ENCODE measurements at places on chromosomes 6 and 20.

DNA sequence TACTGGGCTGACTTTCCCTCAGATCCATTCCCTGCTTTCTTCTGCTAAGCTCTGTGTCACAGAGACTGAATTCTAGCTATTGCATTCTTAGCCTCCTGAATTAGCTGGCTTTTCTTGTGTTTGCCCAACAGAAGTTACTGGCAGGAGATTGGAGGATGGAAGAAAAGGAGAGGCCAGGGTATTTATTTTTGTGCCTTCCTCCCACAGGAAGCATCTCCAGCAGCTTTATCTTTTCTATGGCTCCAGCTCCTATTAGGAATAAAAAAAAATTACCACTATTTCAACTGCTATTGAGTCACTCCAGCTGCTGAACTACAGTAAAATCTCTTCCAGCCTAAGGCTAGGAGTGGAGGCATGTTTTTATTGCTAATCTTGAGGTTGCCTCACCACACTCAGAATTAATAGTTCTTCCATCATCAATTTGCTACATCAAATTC is 492.4 kb downstream of the RFPL4B start:
- DNase-seq = no peak

DNA sequence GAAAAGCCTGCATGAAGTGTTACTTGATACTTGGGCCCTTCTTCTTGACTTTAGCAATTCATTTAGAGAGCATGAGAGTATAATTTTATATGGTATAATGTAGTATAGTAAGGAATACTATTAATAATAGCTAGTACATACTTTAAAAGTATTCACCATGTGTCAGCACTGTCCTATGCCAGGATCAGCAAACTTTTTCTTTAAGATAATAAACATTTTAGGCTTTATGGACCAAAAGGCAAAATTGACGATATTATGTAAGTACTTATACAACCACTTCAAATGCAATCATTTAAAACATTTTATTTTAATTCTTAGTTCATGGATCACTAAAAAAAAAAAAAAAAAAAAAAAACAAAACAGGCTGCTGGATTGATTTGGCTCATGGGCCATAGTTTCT is 163.9 kb downstream of the IBTK start:
- DNase-seq = no peak

- DNase-seq = no peak
These were observed 451.2 kb downstream of the TFAP2B start for GRCh38 chr6:51269876-51270275.

GRCh38 chr6:4781967-4782575 is 5.9 kb downstream of the CDYL start:
- no peak for DNase-seq

- no peak for DNase-seq
These were observed 337.2 kb downstream of the SMOC2 start for GRCh38 chr6:168778201-168778600.

DNA sequence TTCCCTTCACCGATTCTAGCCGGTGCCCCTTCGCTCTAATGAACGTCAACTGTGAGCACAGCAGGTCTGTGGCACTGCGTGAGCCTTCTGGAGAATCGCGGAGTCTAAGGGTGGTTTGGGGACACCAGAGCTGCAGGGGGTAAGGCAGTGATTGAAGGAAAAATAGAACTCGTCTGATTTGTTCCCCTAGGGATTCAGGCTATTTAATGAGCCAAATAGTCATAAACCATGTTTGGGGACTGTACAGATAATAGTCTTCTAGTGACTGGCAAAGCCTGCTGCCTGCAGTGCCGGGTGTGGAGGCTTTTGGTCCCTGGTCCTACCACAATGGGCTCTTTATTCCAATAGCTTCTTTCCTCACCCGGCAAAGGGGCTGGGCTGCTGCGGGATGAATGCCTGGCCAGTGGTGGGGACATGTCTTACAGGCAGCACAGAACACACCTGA is 11.1 kb upstream of the NTSR1 start:
- no peak for DNase-seq

- DNase-seq = no peak
These were observed 174.9 kb downstream of the PLCB1 start for GRCh38 chr20:8306937-8307336.

DNA sequence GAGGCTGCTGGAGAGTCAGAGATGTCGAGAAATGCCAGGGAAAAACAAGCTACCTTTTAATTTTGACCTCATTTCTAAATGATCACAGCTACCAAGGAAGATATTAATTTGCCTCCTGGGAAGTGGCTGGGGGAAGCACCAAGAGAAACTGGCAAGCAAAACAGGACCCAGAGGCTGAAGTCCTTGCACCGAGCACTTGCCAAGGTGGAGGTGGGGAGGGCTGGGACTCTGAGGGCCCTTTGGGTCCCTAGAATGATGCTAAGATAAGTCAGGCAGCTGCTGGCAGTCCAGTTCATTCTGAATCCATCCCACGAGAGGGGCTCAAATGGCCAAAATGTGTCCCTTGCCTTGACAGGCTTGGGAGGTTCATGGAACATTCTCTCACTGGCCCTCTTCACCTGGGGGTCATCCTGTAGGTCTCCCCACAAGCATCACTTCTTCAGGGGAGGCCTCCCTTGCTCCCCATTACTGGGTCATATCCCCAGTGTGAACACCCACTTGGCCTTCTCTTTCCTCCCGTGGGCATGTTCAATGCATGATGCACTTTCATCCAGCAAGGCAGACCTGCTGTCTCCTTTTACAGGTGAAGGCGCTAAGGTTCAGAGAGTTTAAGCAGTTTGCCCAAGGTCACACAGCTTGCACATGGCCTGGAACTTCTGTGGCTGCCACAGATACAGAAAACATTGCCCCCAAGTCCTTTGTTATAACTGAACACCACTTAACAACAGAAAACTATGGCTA is 39.1 kb upstream of the BLCAP start:
- DNase-seq = no peak

- DNase-seq = no peak
These were observed 48.7 kb upstream of the CRISP1 start for GRCh38 chr6:49915035-49915434.

DNA sequence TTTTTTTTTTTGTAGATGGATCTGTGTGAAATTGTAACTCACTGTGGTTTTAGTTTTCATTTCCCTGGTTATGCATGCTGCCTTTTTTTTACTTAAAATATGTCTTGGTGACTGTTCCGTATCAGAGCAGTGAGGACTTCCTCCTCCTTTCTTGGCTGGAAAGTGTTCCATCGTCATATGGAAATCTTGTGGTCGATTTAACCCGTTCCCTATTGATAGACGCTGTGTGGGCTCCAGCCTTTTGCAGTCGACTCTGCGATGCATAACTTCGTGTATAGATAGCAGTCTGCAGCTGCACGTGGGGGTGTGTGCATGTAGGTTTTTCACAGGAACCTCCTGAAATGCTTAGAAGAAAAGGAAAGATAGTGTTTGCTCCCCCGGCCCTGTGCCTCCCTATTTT is 28.1 kb upstream of the PNPLA1 start:
- DNase-seq = no peak

GRCh38 chr6:32075781-32076180 is 33.4 kb downstream of the TNXB start:
- DNase-seq = no peak

- no peak for DNase-seq
These were observed 50.8 kb upstream of the BACH2 start for GRCh38 chr6:90347411-90347851.

- no peak for DNase-seq
These were observed 474.9 kb upstream of the CHD6 start for GRCh38 chr20:42093041-42093440.

DNA sequence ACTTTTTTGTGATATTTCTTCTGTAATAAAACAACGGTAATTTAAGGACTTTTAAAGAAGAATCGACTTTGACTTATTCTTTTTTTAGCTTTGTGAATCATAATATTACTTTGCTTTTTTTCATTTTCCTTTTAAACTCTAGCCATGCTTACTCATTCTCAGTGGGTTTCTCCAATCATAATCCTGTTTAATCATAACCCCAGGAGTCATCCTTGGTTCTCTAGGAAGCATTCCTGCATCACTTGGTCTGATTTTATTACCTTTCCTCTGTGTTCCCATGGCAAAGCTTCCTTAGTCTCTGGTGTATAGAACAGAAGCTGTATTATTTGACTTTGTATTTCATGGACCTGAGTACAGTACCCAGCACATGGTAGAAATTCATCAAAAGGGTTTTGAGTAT is 223.5 kb downstream of the CDKAL1 start:
- no peak for DNase-seq

DNA sequence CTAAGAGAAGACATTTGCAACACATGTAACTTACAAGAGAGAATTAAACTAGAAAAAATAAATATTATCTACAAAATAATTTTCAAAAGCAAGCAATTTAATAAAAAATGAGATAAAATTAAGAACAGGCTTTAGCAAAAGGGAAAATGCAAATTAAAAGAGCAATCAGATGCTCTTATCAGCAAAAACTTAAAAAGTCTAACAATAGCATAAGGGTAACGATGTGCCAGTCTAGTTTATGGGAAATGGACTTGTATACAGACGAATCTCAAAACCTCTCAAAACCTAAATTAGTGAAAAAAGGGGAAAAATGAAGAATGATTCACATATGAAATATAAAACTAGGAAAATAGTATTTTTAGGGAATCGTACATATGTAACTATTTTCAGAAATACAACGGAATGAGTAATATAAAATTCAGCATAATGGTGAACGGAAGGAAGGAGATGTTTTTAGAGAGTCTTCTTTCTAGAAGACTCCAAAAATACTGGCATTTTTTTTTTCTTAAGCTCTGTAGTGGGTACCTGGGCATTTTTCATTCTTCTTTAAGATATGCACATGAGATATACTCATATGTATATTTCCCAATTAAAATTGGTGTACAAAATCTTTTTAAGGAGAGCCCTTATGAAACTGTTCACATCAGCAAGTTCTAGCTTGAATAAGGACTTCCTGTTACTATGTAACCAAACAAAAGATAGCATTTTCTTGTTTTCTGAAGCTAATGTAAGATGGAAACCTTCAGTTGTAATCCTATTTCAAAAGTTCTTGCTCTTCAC is 927 bp upstream of the MANEA start:
- no peak for DNase-seq

GRCh38 chr6:27138837-27139755 is 108.4 kb upstream of the PRSS16 start:
- DNase-seq = no peak

DNA sequence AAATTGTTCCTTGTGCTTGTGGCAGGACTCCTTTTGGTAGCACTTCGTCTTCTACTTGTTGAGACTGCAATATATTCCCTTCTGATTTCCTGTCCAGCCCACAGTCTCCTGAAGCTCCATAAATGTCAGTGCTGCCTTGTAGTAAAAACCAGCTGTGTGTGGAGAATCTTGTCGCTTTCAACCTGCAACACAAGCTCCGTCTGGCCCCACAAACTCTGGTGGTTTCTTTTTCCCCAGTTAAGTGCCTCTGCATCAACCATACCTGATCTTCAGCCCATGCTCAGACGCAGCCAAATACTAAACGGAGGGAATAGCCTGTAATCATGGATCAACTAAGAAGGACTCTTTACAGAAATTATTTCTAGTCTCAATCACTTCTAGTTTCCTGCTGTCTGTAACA is 1133.3 kb upstream of the ADGRB3 start:
- DNase-seq = no peak

GRCh38 chr6:134539865-134540323 is 222.0 kb upstream of the SGK1 start:
- DNase-seq = no peak

DNA sequence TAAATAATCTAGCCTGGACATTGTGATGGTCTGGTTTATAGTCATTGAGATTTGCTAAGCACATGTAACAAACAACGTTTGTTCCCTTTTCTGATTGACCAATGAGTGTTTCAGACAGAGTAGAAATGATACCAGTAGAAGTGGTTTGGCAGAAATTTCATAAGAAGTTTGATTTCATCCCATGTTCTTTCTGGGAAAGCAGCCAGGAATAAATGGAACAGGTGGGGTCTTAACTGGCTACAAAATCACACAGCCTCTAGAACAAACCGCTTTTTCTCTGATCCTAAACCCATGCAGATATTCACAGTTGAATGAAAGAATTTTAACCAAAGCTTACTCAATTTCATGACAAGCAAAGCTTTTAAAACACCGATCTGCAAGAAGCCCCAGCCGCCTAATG is 227.5 kb downstream of the UST start:
- DNase-seq = no peak

DNA sequence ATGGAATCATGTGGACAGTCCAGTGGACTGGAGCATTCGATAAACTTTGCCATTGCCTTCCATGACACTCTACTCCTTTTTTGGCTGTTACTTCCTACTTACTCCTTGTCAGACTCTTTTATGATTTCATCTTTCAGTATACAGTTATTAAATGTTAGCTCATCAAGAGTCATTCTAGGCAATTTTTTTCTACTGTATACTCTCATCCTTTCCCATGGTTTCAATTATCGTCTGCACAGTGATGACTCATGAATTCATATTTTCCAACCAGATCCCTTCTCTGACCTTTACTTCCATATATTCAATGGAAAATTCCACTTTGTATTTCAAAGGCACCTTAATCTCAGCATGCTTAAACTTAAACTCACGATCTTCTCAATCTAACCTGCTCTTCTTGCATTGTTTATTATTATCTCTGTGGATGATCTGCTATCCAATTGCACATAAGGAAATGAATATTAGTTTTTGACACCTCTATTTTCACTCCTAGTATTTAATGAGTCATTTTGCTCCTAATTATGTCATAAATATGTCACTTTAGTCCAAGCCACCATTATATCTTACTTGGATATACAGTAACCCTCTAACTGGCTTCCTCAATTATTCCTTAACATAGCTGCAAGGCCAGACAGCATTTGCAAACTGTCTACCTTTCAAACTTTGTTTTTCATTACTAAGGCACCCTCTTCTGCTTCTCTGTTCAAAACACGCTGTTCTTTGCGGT is 427.5 kb downstream of the PHF3 start:
- DNase-seq = no peak

GRCh38 chr6:130858498-130859160 is 31.4 kb downstream of the SMLR1 start:
- DNase-seq = no peak

All from astrocyte of the cerebellum (primary cell).